ENCODE measurements at places on chromosomes 4 and X. TPM values are rescaled to one million over a fixed set of nuclear protein-coding genes. Genes with fewer than 3 reads are reported as not detected.

The DUX4 gene
- polyA plus RNA-seq, result 0.68 TPM

The GK gene
- 13.5 TPM for polyA plus RNA-seq

The F9 gene
- polyA plus RNA-seq, result not detected

The CLNK gene
- 0.13 TPM for polyA plus RNA-seq

The XK gene
- 4.3 TPM for polyA plus RNA-seq

The JAKMIP1 gene
- 28.3 TPM for polyA plus RNA-seq

The TLR10 gene
- polyA plus RNA-seq, result 2.7 TPM

The FOXP3 gene
- 1.2 TPM for polyA plus RNA-seq

The GPM6B gene
- 757 TPM for polyA plus RNA-seq

Data from spinal cord (tissue), 10 donors.